Fibroblast of lung (primary cell): ENCODE measurements at places on chromosomes 12 and 14. TPM values are rescaled to one million over a fixed set of nuclear protein-coding genes. Genes with fewer than 3 reads are reported as not detected.

Gene CAPZA3
- not detected in 2 replicates for total RNA-seq

Gene TSPAN19
- total RNA-seq: not detected in 2 replicates

Gene ANG
- total RNA-seq: 5.1 and 6.4 TPM in 2 replicates

Gene KLHDC1
- 5.4 and 5.8 TPM in 2 replicates for total RNA-seq

Gene ITFG2
- total RNA-seq: 11.0 and 13.5 TPM in 2 replicates
